Muscle of back (tissue), 13 donors: ENCODE measurements at places on chromosomes 12 and 14.
A peak's percentile ranks its signal among the peaks of the same experiment; 100 is the strongest.

GRCh38 chr14:63240221-63240620 lies 36.0 kb downstream of the RHOJ start:
- DNase-seq, result no peak

- no peak for DNase-seq
Measured at GRCh38 chr12:41606468-41607445, 418.6 kb downstream of the PDZRN4 start.

DNA sequence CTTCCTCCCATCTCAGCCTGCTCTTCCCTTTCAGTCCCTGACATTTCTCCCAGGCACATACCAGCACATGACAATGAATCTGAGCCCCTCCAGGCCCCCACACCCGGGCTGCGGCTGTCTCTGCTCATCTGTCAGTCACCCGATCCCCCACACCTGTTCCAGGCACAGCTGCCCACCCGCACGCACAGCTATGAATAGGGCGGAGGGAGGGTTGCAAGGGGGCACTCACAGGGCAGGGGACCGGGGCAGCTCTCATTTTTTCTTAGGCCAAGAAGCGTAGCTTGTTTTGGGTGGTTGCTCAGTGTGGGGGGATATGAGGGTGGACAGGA lies 43.7 kb upstream of the TSPAN9 start:
- peak; percentile 77 for DNase-seq

- DNase-seq, result no peak
Measured at GRCh38 chr12:88562846-88563582, 17.3 kb downstream of the KITLG start.

GRCh38 chr12:22689876-22690275 lies 64.9 kb downstream of the ETNK1 start:
- no peak for DNase-seq

- DNase-seq, result no peak
Measured at GRCh38 chr14:35034440-35034833, 11.6 kb upstream of the FAM177A1 start.

GRCh38 chr12:32558903-32559302 lies 120.2 kb upstream of the DNM1L start:
- DNase-seq, result no peak

DNA sequence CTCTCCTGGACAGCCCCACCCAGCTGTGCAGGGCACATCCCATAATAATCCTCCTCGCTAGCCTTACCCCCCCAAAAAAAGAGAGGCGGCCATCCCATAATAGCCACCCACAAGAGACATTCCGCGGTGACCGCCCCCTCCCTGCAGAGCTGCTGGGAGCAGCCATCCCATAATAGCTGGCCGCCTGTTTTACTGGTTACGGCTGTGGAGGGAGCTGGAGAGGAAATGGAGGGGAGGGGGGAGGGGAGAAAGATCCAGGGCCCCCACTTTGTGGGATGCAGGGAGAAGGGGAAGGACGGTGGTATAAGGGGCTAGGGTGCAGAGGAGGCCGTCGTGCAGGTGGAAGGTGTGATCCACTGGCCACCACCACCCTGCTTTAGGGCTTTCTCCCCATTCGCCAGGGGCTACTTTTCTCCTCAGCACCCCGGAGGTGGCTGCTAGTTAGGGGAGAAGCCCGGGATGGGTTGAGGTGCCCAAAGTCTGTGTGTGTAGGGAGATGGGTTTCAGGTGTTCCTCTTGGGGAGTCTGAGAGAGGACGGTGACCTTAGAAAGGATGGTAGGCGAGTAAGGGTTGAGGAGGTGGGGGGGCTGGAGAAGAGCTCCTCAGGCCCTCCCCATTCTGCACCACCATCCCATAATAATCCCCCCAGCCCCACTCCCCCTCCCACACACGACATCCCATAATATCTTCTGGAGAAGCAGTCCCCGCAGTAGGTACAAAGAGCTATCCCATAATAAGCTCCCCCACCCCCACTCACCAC lies 6.0 kb upstream of the CHD4 start:
- peak; percentile 69 for DNase-seq

DNA sequence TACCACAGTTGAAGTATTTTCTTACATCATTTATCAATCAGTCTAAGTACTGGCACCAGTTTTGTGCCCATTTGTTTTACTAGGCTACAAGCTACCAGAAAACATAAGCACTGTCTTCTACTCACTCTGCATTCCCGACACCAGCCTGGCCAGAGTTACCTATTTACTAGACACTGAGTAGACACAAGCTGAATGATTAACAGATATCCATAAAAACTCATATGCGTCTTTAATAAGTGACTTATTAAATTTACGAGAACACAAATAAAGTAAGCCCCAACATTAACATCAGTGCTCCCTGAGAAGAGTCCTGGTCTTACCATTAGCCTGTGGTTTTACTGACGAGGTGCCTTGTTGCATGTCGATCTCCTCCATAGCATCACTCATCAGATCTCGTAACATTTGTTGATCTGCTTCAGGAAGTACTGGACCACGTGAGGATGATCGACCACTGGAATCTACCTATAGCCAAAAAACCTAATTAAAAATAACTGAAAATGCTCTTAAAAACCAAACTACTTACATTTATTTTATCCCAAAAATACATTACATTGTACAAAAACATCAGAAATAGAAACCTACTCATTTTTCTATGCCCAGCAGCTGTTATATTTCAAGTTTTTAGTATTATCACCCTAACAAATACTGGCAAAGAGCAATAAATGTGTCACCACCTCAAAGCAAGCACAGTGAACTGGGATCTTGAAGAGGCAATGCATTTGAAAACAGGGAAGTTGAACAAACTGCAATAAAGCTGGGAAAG lies 53.3 kb downstream of the BDKRB1 start:
- no peak for DNase-seq

DNA sequence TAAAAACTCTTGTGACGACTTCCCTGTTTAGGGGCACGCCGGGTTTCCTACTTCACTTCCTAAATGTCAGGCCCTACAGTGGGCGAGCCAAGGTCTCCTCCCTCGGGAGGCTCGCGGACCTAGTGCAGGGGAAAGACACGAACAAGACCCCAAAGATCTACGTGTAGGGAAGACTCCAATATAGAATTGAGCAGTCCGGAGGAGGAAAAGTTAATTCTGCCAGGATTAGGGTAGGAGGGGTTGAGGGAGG lies 564 bp downstream of the ATXN3 start:
- DNase-seq, result no peak

DNA sequence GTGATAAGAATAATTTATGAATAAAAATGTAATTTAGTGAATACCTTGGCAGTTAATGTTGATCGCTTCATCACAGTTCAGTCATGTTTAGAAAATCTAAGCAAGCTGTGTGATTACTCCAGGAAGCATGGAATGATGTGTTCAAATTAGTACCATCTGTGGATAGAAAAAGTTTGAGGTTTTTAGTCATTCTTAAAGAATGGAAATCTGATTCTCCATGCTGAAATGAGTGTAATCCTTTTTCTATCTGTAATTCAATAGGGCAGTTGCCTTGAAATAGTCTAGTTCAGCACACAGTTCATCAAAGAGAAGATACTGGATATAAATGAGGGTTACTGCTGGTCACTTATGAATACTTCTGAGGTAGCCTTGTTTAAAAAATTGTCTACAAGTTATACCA lies 127.2 kb upstream of the MYF6 start:
- peak; percentile 93 for DNase-seq

DNA sequence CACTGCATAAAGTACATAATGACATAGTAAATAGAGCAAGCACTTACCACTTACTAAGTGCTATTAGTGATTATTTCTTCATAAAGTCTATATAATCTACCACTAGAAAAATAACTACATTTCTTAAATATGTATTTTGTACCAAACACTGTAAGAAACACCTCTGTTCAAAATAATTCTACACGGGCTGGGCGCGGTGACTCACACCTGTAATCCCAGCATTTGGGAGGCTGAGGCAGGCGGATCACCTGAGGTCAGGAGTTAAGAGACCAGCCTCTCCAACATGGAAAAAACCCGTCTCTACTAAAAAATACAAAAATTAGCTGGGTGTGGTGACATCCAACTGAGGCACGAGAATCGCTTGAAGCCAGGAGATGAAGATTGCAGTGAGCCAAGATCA lies 38.9 kb downstream of the ATG2B start:
- no peak for DNase-seq

DNA sequence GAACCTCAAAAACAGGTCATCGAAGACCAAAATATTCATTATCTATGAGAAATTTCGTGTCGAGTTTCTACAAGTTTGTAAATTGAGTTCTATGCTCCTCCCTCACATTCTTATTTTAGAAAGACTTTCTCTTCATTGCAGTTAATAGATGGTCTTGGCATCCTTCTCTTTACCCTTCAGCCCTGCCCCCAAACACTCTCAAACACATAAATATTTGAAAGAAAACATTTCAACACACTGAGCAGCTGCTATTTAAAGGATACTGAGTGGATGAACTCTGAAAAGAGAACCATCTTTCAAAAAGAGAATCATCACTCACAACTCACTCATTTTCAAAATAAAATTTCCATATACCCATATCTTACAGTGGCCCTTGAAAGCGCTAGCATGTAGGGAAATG lies 67.1 kb downstream of the NUAK1 start:
- DNase-seq, result no peak

GRCh38 chr12:92259291-92259690 lies 113.6 kb upstream of the BTG1 start:
- DNase-seq, result no peak
